ENCODE measurements at places on chromosomes 7 and 10.

- DNase-seq: peak; percentile 53
Observed at GRCh38 chr10:14571866-14572507, 202.7 kb downstream of the FAM107B start.

DNA sequence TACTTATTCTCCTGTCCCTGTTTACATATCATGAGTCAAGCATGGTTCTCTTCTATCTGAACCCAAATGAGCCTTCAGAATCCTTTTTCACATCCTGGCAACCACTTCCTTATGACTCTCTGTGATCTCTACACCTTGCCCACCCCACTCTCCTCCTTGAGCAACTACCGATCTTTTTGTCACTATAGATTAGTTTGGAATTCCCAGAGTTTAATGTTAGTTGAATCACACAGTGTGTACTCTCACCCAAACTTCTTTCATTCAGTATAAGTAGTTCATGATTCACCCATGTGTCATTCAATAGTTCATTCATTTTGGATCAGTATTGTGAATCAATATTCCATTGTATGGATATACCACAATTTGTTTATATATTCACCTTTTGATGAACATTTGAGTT lies 55.3 kb downstream of the TFAM start:
- no peak for DNase-seq

- DNase-seq: peak; percentile 76
Observed at GRCh38 chr10:3892440-3893425, 107.7 kb upstream of the KLF6 start.

GRCh38 chr7:156948361-156948760 lies 1.2 kb upstream of the NOM1 start:
- no peak for DNase-seq

- peak; percentile 23 for DNase-seq
Observed at GRCh38 chr10:6082496-6083395, 6.1 kb upstream of the RBM17 start.

- DNase-seq: no peak
Observed at GRCh38 chr10:92382631-92383030, 91.7 kb downstream of the MARCHF5 start.

- peak; percentile 73 for DNase-seq
Observed at GRCh38 chr7:5424749-5425506, 1.3 kb upstream of the TNRC18 start.
